ENCODE measurements at places on chromosomes 5 and 9.

DNA sequence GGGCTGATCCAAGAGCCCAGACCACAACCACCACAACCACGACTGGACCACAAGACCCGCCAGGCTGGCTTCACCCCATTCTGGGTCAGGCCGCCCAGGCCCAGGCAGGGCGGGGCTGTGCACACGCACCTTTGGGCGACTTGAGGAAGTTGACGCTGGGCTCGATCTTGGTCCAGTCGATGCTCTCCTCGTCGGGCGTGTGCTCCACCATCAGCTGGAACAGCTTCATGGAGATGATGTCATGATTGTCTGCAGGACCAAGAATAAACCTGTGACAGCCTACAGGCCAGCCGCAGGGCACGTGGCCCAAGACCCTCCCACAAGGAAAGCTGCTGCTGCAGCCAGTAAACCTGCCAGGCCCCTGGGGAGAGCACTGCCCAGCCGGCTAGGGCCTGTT is 17.3 kb downstream of the LMAN2 start:
- DNase-seq = no peak

DNA sequence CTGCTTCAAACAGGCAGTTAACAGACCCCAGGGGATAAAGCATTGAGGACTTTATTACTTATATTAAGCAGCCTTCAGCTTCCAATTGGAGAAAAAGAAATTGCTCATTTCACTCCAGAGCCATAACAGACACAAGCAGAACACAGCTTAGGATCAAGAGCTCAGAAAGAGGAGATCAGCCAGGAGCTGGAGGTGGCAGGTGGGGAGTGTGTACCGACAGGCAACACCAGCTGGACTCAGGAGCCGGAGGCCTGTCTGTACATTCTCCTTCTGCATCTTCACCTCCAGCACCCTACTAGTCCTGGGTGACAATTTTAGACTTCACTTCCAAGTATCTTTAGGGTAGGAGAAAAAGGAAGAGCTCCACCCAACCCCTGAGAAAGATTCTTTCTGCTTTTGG is 35.8 kb downstream of the NRG2 start:
- no peak for DNase-seq

GRCh38 chr9:135797507-135798262 is 95.7 kb downstream of the KCNT1 start:
- peak; percentile 89 for DNase-seq

DNA sequence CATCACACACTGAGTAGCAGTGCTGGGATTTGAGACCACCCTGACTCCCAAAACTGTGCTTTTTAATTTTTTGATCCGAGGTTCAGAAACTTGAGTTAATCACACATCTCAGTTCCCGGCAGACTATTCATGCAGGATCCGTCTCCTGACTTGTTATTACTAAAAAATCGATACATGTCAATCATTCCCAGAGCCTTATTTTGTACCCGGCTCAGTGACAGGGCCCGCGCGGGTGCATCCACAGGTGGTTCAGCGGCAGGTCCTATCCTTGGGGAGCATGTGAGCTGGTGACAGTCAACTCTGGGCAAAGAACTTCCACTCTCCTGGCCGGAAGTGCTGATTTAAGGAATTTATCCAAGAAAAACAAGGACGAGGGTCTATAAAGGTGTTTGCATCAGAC is 95.9 kb upstream of the MVB12B start:
- no peak for DNase-seq

DNA sequence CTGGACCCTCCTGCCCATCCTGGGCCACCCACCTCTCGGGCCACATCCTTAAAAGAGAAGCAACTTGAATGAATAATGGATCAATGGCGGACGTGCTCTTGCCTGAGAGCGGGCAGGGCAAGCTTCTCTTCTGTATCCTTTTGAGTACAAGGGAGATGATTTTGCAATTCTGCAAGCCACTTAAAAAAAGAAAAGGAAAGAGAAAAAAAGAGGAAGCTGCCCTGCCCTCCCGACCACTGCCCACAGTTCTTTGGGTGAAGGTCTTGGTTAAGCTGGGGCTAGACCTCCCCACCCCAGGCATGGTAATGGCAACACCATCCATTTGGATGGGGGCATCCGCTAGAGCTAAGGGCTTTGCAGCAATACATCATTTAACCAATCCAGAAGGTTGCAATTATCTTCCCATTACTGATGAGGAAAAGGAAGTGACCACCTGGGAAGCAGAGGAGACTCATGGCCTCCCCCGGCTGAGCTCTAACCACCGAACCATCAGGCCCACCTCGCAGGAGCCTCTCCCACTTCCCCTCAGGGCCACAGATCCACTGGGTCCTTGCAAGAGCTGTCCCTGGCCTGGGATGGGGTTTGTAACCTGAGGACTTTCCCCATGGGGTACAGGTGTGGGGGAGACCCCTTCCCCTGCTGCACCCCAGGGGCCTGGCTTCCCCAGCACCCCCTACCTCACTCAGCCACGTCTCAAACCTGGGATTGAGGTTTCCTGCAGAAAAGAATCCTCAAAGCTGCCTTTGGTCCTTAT is 27.8 kb upstream of the LAMC3 start:
- no peak for DNase-seq

- DNase-seq = peak; percentile 98
These were observed at the start of gene KCNT1 for GRCh38 chr9:135701959-135702721. Gene KCNT1 (plus strand): TSS chr9:135702185. CDS start chr9:135702259, 74 bp downstream.
